ENCODE measurements at places on chromosomes 3 and 15.

- DNase-seq, result no peak
These were observed 1.1 kb downstream of the GPR27 start for GRCh38 chr3:71754610-71755253.

GRCh38 chr3:151434151-151434890 lies 26.5 kb downstream of the IGSF10 start:
- no peak for DNase-seq

DNA sequence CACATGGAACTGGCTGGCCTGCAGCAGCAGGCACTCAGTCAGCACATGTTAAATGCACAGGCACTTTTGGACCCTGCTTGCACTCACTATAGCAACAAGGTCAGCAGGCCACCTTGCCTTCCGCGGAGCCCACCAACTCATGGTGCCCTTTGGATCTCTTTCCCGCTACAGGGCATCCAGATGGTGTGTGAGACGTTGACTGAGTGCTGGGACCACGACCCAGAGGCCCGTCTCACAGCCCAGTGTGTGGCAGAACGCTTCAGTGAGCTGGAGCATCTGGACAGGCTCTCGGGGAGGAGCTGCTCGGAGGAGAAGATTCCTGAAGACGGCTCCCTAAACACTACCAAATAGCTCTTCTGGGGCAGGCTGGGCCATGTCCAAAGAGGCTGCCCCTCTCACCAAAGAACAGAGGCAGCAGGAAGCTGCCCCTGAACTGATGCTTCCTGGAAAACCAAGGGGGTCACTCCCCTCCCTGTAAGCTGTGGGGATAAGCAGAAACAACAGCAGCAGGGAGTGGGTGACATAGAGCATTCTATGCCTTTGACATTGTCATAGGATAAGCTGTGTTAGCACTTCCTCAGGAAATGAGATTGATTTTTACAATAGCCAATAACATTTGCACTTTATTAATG lies 85.0 kb downstream of the TGFBR2 start:
- DNase-seq, result no peak

DNA sequence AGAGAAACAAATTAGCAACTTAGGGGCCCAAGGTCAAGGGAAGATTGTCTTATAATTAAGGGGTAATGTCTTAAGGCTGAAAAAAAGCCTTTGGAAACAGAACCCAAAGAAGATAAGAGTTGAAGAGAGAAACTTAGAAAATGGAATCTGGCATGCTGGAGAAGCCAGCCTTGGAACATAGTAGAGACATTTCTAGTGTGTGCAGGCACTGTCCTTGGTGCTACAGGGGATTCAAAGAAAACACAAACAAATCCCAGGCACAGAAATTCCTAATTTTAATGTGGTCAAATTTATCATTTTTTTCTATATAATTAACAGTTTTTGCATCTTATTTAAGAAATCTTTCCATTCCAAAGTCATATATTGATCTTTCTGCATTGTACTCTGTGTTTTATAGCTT lies 89.4 kb downstream of the NR1D2 start:
- DNase-seq, result no peak

DNA sequence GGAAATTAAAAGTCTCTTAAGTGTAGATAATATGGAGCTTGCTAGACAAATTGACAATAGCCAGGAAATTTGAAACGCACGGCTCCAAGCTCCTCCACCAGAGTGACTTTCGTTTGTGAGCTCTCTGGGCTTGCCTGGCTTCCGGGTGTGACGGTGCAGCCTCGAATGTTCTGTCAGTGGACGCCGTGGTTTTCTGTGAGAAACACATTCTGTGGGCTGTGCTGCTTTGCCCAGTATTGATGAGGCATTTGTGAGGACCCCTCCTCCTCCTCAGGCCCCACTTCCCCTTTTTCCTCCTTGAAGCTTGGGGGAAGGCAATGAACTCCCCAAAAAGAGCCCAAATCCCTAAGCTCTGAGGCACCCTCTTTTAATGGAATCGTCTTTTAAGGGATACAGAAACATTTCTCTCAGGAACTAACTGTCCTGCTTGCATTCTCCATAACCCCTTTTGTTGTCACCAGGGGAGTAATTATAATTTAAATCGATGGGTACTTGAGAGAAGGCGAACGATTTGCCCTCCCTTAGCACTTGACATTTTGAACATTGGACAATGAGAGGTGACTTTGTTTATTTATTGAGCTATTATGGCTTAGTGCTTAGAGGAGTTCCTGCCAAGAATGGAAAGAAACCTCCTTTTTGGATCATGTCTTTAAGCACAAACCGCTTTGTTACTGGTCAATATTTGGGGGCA lies 40.8 kb downstream of the POLR2M start:
- DNase-seq, result peak; percentile 92

DNA sequence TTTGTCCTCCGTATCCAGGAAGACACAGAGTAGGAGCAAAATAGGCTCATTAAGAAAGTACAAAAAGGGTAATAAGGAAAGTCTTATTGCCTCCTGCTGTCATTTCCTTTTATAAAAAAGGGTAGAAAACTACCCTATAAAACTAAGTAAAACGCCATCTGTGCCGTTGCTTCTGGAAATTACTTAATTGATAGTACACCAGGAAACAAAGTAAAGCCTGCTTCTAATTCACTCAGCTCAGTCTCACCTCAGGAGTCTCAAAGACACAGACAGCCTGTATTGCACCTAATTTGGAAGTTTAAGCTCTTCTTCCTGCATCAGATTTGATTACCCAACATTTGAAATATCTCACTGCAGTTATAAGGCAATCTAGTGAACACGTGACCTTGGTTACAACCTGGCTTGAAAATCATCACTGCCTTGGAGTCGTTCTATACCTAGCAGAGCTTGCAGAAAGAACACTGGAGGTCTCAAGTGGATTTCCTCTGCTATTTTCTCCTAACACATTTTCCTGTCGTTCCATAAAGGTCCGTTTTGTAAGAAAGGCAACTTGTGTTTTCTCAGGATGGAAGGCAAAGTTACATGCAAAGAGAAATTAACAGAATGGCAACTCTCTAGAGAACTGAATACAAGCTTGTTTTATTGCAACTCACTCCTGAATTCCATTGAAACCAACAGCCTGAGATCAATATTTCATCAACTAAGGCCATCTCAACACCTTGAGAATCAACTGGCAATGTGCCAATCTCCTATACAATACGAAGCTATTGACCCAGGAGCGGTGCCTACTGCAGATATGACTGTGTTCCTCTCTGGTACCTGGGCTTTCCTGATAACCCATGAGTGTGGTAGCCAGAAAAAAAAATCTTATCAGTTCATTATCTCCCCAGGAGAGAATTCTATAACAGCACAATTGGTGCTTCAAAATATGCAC lies 203.3 kb upstream of the LMCD1 start:
- no peak for DNase-seq

GRCh38 chr3:87246662-87247429 lies 19.7 kb downstream of the CHMP2B start:
- no peak for DNase-seq

- no peak for DNase-seq
These were observed 93.7 kb upstream of the RBMS3 start for GRCh38 chr3:29186982-29187725.

All from NCI-H1105 treated with DMSO at 0.1 percent for 48 hours (cell line).